ENCODE measurements at places on chromosomes 1 and 21. TPM values are rescaled to one million over a fixed set of nuclear protein-coding genes. Genes with fewer than 3 reads are reported as not detected.

NIBAN1 gene
- total RNA-seq = 2.8 TPM

PIK3R3 gene
- total RNA-seq = 14.3 TPM

SLC45A3 gene
- 16.9 TPM for total RNA-seq

ADAMTS4 gene
- total RNA-seq = 13.6 TPM

TSPAN1 gene
- total RNA-seq = 0.37 TPM

TEX35 gene
- total RNA-seq = not detected

ALX3 gene
- total RNA-seq = not detected

BMP8B gene
- total RNA-seq = not detected

DHX9 gene
- total RNA-seq = 220 TPM

Measured in endothelial cell of umbilical vein (primary cell).